Activated CD8-positive, alpha-beta memory T cell treated with anti-CD3 and anti-CD28 coated beads for 1 hour (primary cell): ENCODE measurements at places on chromosomes 6 and 20.

DNA sequence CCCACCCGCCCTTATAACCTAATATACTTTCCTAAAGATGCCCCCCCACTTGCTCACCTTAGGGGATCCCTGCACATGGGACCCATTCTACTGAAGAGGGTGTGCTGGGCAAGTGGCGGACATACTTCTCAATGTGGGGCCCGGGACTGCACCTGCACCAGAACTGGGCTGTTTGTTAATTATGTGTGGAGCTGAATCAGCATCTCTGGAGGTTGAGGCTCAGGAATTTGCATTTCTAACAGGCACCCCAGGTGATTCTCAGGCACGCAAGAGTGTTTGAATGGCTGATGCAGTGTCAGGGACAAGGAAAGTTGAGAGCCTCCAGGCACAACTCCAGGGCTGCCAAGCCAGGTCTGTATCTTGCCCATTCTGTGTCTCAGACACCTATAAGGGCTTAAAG lies 8.9 kb upstream of the PTPRT start:
- DNase-seq, result no peak

DNA sequence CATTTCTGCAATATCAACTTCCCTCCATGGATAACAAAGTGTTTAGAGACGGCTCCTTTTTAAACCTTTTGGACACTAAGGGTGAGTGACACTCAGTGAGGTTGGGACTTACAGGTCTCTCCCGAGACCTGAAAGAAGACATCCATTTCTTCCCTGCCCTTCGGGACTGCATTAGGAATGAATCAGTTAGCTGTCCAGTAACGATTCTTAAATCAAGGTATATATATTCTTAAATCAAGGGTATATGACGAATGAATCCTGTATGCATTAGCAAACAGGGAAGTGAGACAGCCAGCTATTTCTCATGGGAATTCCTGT lies 52.9 kb downstream of the EDN1 start:
- no peak for DNase-seq

DNA sequence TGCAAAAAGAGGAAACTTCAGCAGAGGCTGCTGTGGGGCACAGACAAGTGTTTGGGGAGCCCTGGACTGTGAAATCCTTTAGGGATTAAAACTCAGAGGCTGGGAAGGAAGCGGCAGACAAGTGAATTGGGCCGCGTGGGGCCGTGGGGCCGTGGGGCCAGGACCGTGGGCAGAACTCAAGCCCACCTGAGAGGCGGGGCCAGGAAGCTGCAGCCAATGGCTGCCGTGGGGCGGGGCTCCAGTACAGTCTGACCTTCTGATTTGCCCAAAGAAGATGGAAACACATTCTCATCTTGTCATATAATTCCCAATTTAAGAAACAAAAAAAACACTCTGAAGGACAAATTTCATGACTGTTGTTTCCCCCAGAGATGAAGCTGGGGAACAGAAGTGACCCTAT lies 55.4 kb downstream of the ANKRD60 start:
- DNase-seq, result no peak

- DNase-seq, result no peak
These were observed 22.3 kb upstream of the CEP162 start for GRCh38 chr6:84249724-84250123.

DNA sequence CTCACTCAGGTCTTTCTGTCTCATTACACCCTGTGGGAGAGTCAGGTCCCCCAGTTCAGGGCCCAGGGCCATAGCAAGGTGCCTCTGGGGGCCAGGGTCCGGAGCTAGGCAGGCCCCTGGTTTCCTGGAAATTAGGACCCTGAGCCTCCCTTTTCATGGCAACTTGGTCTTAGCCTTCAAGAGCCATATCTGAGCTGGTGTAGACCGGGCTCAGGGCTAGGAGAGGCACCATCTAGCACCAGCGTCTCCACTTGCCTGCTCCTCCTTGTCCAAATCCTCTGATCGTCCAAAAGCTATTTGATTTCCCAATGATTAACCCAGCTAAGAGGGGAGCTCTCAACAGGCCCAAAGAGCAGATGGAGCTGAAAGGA lies 5.6 kb downstream of the MDFI start:
- no peak for DNase-seq

GRCh38 chr20:47125758-47126591 lies 230.5 kb downstream of the ZMYND8 start:
- no peak for DNase-seq

DNA sequence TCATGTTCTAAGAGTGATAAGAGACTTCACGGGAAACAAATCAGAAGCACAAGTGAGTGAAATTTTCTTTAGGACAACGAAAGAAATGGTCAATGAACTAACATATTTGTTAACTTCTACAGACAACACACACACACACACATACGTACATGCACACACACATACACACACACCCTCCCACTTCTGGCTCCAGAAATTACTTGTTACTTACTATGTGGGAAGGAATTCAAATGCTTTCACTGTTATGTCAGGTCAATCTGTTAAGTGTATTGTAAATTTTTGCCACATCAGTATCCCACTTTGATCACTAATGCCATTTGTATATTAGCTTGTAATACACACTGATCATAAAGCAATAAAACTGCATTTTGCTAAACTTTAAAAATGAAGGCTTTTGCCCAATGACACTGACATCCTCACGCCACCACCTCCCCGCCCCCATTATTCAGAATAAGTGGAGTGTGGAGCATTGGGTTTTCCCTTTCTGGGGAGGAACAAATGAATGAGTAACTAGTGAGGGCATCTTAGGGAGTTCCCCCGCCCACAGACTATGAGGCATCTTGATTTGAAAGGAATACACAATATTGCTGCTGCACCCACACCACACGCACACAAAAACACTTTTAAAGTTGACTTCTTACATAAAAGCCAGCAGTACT lies 76.2 kb downstream of the ATXN1 start:
- peak; percentile 43 for DNase-seq

DNA sequence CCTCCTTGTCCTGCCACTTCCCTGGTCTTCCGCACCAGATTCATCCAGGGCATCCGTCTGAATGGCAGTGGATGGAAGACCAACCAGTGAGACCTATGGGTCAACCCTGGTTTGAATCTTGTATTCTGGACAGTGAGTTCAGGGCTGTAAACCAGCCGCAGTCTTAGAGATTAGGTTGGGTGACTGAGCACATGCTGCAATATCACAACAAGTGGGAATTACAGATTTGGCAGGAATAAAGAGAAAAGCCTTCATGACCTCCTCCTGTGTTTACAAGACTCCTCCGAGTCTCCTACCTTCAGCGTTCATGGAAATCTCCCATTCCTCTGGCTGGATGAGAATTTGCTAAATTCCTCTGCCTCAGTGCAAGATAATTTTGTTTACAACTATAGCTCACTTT lies 9.9 kb downstream of the ECI2 start:
- no peak for DNase-seq

GRCh38 chr6:45424451-45424861 lies 46.7 kb upstream of the SUPT3H start:
- no peak for DNase-seq

DNA sequence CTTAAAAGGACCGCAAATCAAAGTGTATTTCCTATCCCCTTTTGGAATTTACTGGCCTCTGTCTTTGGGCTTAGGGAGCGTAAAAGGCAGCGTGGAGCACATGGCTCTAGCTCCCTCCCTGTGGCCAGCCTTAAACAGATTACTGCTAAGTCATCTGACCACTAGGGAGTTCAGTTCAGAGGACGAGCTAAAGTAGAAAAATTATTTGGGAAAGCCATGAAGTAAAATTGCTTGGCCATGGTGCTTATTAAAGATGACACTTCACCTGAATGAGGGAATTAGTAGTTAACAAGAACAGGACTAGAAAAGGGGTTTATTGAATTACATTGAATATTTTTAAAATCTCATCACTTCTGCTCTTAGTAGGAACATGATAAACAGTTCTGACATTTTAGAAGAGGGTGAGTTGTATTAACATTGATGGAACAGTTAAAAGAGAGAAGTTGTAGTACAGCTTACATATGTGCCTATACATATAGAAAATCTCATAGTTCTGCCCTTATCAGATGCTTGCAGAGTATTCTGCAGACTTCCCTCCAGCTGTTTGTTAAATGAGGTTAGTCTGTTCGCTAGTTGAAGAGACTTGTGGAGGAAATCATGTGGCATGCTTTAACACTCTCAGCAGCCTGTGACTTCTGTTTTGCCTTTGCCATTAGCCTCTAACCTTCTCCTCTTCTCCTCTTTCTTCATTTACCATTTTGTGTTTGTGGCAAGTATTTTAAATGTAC lies 31.2 kb upstream of the MAPK13 start:
- no peak for DNase-seq

GRCh38 chr6:156395276-156395675 lies 381.9 kb upstream of the ARID1B start:
- no peak for DNase-seq

- DNase-seq, result no peak
These were observed 192.5 kb downstream of the EPHA7 start for GRCh38 chr6:93226822-93227221.

DNA sequence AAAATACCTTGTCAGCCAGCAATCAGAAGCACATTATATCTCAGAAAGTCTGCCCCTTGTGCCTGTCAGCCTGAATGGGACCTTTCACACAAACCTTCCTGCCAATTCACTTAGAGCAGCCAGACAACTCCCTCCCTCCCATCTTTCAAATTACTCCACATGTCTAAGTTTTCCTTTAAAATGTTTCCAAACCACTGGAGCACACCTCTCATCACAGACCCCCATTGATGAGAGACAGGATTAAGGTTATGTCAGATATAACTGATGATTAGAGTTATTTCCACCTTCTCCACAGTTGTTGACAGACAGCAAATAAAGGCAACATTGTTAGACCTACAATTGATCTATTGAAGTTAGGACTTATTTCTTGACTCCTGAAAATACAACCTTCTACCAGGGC lies 408.4 kb downstream of the PLCB1 start:
- no peak for DNase-seq

DNA sequence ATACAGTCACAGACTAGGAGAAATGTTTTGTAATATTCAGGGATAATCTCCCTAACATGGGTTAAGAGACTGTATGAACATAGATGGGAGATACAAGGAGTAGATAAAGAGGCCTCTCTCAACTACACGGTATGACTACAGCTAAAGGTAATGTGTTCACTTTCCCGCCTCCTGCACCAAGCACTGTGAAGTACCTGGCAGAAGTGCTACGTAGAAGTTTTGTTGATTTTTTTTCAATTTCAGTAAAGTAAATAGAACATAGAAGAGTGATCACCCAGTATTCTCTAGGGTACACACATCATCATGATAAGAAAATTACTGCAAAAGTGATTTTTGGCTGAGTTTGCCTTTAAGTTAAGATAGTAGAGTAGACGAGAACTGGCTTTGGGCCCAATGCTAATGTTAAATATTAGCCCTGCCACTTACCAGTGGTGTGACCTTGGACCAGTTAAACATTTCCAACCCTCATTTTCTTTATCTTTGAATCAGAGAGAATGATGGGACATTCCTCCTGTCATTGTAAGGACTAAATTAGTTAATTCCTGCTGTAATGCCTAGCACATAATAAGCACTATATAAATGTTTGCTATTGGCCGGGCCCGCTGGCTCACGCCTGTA lies 183.6 kb downstream of the COL9A1 start:
- DNase-seq, result no peak

DNA sequence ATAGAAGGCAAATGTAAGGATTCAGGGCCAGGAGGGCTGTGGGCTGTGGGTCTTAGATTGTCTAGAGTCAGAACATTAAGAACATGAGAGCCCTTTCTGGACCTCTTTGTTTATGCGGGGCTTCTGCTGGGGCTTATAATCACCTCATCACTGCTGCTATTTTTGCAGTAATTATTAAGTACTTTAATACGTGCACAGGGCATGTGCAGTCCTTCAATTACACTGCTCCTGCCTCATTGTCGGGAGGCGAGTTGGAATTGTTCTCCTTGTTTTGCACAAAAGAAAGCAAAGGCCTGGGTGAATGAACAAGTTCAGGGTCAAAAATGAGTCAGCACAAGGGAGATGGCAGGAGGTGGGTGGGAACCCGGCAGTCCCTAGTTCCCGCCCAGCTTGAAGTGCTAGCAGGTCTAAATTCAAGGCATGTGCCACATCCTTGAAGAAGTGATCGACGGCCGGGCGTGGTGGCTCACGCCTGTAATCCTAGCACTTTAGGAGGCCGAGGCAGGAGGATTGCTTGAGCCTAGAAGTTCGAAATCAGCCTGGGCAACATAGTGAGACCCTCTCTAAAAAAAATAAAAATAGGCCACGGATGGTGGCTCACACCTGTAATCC lies 34.4 kb upstream of the PTPN1 start:
- DNase-seq, result no peak

GRCh38 chr6:39209360-39209811 lies 19.9 kb downstream of the KCNK5 start:
- no peak for DNase-seq

GRCh38 chr20:41064377-41064776 lies 35.8 kb downstream of the TOP1 start:
- no peak for DNase-seq

DNA sequence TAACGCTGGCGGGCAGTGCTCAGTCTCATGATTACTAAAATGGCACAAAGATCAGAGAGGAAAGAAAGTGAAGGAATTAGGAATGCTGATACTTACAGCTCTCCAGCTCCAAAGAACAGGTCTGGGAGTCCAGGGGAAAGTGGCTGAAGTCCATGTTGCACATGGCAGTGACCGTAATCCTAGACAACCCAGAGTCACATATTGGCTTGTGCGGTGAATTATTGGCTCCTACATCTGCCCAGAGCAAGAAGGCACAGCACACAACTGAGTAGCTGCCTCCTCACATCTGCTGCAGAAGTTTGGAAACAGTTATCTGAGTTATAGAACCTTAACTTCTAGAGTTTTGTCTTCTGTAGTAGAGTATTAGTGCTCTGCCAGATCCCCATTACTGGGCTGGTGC lies 47.2 kb downstream of the GABRR2 start:
- DNase-seq, result no peak

DNA sequence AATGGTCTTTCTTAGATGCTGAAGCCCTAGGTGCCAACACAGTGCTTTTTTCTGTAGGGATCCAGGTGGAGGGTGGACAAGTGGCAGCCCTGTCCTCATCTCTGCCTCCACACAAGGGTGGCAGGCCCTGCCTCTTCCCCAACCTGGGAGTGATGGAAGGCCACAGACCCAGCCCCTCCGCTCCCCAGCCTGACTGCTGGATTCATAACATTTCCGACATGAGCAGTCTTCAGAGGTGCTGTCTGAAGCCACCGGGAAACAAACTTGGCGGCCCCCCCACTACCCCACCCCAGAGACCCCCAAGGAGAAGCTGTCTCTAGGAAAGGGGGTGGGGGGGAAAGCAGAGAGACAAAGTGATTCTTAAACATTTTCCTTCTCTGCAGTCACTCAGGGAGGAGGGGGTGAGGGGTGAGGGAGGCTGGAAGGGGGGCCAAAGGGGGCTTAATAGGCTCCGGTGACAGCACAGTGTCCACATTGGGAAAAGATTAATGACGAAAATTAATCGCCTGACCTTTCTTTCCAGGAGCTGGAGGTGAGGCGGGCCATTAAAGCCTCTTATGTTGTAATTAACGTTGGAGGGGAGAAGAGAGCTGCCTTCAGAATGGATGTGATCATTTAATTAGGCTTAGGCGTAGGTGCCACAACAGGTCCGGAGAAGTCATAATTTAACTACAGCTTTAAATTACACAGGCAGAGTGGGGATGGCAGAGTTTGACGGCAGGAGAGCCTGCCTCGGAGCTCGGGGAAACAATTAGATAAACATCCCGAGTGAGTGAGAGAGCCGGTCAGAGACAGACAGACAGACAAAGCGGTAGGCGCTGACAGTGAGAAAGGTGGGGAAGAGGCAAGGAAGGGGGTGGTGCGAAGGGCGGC lies 76.8 kb upstream of the FOXP4 start:
- DNase-seq, result no peak

- DNase-seq, result no peak
These were observed 120.9 kb upstream of the IFNGR1 start for GRCh38 chr6:137339929-137340559.
